ENCODE measurements at places on chromosomes 6 and 20. TPM values are rescaled to one million over a fixed set of nuclear protein-coding genes. Genes with fewer than 3 reads are reported as not detected.

Gene SPEF1
- not detected for total RNA-seq

GRCh38 chr20:14643146-14643545 is 305.7 kb upstream of the FLRT3 start:
- DNase-seq: no peak

- no peak for DNase-seq
Measured at GRCh38 chr6:17032988-17033634, 68.7 kb upstream of the STMND1 start.

Gene KHDC1
- total RNA-seq: 1.1 TPM

DNA sequence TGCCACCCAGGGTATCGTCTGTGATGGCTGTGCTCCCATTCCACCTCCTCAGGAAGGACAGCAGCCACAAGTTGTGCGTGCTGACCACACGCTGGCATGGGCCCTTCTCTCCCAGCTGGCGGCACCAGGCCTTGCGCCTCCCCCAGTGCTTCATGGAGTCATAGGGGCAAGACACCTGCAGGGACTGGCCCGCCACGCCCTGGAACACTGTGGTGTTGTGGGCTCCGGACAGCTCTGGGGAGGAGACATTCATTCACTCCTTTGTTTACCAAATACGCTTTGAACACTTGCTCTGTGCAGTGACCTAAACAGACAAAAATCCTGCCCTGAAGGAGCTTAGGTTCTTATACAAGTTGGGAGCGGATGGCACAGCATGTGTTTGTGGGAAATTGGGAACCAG is 1.5 kb downstream of the TREM2 start:
- no peak for DNase-seq

DNA sequence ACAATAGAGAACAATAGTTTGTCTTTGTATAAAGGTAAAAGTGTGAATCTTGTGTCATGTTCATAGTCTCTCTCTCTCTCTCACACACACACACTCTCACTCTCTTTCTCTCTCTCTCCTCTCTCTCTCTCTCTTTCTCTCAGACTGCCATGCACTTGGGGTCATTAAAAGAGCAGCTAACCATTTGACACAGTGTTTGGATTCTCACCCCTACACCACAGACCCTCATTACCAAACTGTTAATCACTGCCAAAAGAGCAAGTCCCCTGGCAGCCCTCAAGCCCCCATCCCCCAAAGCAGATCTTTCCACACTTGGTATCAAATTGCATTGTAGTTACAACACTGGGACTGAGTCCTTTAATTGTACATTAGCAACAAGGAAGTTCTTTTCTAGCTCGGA is 305.8 kb upstream of the RSPO3 start:
- DNase-seq: no peak

Gene FABP7
- total RNA-seq: not detected

DNA sequence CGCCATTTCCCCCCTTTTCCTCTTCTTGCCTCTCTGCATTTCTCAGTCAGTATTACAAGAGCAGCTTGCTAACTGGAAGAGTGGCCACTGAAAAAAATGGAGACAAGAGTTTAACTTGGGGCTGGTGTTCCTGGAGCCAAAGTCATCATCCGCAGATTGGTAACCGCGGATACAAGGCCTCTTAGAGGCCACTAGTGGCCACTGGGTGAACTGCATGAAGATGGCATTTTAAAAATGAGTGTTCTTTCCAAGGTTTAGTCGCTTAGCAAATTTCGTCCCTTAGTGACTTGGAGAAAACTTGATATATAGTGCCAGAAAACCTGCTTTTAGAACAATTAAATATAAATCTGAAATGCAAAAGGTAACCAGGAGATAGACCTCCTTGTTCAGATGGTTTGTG is 4.8 kb downstream of the F13A1 start:
- DNase-seq: no peak

Data from cardiac septum (tissue), 1 donor.